ENCODE measurements at places on chromosomes 1 and 21.

GRCh38 chr1:34166625-34167361, 1.8 kb upstream of the CSMD2 start:
- DNase-seq: no peak

DNA sequence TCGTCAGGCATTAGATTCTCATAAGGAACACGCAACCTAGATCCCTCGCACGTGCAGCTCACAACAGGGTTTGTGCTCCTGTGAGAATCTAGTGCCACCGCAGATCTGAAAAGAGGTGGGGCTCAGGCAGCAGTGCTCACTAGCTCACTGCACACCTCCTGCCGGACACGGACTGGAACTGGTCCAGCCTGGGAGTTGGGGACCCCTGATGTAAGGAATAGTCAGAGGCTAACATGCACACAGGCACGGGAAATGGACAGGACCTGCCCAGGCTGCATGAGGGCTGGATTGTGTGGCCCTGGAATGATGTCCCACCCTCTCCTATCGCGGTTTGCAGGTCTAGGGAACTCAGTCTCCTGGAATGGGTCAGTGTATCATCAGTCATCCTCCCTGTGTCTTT, 23.2 kb upstream of the MX1 start:
- no peak for DNase-seq

GRCh38 chr1:70234733-70235132, 13.6 kb downstream of the SRSF11 start:
- no peak for DNase-seq

DNA sequence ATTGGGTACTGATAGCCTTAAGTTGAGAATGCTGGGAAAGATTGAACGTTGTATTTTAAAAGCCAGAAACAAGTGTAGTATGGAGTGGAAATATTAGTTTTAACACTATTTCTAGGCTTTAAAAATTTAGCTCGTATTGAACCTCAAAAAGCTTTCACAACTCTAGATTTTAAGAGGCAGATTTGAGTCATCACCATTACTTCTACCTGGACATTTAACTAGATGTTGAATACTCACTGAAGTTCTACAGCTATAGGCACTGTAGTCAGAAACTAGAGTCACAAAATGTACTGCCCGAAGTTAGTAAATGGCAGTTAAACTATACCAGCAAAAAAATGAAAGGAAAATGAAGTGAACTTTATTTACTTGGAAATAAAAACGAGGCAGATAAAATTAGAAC, 96.5 kb downstream of the NEK7 start:
- DNase-seq: no peak

DNA sequence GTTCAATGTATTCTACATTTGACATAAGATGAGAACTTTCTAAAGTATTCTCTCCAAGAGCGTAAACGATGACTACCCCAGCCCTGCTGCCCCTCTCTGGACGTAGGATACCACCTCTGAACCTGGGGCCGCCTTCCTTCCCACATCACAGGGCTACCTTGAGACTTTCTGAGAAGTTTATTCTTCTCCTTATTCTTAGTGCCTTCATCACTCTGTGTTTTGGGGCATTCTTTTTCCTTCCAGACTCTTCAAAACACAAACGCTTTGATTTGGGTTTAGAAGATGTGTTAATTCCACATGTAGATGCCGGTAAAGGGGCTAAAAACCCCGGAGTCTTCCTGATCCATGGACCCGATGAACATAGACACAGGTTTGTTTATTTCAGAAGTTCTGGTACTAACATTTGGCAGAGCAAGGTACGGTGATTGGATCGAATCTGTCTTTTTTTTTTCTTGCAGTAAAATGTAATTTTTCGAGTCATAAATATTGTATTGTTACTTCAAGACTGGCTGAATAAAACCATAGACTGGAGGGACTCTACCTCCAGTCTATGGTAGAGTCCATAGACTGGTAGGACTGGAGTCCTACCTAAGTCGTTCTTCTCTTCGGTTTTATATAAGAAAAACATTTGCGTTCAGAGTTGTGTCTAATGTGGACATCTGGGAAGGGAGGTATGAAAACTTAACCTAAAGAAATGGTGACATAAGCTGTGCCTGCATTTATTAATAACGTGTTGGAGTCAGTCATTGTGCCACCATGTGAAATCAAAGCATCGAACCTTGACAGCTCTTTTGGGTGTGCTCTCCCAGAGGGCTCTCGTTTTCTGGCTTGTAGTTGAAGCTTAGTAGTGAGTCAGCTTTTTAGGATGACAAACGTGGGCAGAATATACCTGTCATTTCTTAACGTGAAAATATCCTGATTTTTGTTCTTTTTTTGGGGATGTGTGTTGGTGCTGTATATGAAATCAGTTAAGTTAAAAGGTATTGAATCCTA, 1.2 kb downstream of the MAN1A2 start:
- no peak for DNase-seq

DNA sequence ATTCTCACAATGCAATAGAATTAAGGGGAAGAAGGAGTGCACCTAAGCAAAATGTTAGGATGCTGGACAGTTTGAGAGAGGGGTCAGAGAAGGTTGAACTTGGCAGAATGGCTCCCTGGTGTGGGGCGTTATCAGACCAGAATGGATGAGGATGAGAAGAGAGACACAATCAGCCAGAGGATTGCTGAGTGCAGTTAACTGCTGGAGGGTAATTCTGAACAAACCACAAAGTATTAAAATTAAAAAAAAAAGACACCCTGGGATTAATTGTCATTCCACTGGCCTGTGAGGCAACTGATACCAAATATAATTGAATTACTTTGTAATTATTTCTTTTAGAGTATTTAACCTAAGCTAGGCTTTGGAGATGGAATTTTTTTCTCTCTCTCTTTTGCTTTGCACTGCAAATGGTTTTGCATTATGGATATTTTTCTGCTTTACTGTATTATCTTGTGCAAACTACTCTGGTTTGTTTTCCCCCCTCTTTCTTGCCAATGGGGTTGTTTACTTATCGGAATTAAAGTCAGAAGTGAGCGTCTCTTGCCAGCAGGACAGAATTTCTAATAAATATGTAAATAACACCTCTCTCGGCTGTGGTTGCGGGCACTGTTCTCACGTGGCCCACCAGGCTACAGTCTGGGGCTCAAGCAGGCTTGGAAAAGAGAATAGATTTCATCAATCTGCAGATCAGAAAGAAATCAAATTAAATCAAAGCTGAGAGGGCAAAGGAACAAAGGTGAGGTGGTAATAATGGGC, 572.9 kb upstream of the CAMK1G start:
- no peak for DNase-seq

DNA sequence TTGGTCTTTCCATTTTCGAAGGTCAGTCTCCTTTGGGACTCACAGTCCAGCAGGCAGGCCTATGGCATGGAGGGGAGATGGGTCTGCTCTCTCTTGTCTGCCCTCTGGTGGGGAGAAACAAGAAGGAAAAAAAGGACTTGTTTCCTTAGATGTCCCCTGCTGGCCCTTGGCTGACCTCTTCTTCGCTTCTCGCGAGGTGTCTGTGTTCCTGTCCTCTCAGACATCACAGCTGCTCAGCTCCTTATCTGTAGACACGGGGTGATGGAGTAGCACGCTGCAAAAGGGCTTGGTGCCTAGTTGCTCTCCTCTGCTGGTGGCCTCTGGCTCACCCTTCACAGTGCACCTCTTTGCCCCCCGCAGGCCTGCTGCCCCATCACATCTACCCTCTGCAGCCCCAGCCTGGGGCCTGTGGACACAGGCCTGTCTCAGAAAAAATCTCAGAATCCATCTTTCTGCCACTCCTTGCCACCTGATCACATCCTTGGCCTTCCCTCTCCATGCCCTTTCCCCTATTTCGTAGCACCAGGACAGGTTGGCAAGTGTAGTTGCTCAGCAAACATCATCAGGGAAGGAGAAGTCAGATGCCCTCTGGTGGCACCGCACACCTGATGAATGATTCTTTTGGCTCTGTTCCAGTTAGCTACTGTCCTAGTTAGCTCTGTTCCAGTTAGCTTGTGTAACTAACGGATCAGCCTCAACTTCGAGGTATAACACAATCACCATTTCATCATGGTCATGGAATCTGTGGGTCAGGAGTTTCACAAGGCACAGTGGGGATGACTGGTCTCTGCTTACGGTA, 18.7 kb upstream of the AK2 start:
- peak; percentile 75 for DNase-seq

- DNase-seq: no peak
These were observed 61.2 kb downstream of the DNM3 start for GRCh38 chr1:171902527-171902926.

GRCh38 chr21:33212159-33212851, 17.4 kb upstream of the IFNAR2 start:
- DNase-seq: peak; percentile 33

GRCh38 chr1:89037186-89037585, 14.5 kb upstream of the GBP3 start:
- no peak for DNase-seq

DNA sequence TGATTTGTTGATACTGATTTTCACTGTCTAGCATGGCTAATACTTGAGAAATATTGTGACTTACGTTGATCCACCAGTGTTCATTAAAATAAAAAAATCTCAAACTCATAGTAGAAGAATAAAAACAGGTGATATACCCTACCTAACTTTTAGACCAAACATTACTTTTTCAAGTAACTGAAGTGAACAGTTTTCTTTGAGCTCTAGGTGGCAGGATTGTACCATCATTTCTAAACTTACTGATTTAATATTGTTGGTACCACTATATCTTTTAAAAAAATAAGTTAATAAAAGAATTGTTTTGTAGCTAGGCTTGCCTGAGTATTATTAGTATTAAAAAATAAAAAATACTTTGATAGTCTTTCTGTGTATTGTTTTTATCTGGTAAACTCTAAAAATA, 21.5 kb downstream of the CDC73 start:
- DNase-seq: no peak

- DNase-seq: no peak
These were observed 11.7 kb upstream of the TRAPPC10 start for GRCh38 chr21:44000360-44000759.

DNA sequence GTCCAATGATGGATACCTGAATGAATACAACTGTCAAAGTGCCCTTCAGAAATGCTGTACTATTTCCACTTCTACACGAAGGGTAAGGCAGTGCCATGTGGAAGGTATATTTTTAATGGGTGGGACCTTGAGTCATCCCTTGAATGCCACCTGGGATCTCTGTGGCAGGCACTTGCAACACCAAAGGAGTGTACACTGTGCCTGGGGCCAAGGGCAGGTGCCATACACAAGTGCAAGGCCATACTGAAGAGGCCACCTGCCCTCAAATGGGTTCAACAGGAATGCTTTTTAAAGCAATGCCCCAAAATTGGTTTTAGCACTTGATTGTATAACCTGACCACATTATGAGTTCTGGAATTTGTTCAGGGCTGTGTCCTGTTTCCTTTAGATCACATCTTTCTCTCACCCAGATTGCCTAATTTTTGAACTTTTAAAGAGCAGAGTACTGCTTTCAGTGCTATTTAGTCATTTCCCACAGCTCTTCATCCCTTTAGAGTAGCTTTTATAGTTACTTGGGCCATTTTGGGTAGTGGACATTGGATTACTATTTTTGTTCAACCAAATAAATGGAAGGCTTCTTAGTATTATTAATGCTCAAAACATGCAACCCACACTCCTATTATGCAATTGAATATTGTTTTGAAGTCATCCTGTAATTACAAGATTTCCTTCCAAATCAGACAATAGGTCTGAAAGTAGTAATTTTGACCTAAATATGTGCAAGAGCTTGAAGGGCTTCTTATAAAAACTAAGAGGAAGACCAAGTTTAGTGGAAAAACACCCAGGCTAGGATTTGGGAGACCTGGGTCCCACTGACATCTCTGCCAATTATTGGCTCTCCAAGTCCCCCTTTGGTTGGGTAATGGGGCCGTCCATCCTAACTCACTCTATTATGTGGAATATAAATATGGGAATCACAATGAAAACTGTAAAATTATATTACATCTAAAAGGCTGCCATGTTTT, 57.2 kb downstream of the LEPR start:
- no peak for DNase-seq
